Activated naive CD8-positive, alpha-beta T cell treated with anti-CD3 and anti-CD28 coated beads, Interleukin-2, amount 10 ng/mL, durations not matched to agents 7 days and 5 days (primary cell): ENCODE measurements at places on chromosomes 11 and 22. TPM values are rescaled to one million over a fixed set of nuclear protein-coding genes. Genes with fewer than 3 reads are reported as not detected.

DNA sequence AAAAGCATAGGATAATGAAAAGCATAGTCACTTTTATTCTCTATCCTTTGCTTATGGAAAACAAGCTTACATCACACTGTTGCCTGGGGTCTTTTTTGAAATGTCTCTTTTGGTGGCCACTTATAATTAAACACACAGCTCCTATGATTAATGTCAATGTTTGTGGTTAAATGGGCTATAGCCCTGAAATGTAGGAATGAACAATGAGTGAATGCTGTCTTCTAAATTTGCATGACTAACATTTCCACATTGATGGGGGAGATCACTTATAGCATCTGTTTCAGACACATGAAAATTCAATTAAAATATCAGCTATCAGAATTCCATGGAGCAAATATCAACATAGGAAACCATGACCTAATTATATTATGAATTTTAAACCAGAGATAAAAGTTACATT, 171.4 kb upstream of the FAT3 start:
- no peaks in the 10 kb centered on the region for H3K4me1 ChIP-seq
- no peaks in the 10 kb centered on the region for H3K36me3 ChIP-seq
- H3K27ac ChIP-seq: no peak overlapping the region
- H3K4me3 ChIP-seq: no peak overlapping the region

DNA sequence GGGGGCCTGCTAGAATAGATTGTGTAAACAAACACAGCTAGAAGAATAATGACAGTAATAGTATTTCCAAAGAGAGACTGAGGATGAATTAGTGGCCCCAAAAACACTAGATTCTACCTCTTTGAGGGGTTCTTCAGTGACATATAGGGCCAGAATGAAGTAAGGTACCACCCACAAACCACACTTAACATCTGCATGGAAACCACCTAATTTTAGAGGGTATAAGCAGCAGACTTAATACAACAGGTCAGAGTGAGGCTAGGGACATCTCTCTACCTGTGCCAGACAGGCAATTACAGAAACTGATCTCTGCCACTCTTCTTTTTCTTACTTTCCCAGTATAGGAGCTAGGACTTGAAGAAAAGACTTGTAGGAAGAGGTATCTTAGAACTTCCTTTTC, 20.1 kb downstream of the ELP4 start:
- H3K4me1 ChIP-seq: peaks cover 2% of the 10 kb centered on the region
- H3K4me3 ChIP-seq: no peak overlapping the region
- H3K27me3 ChIP-seq: no peaks in the 10 kb centered on the region

DNA sequence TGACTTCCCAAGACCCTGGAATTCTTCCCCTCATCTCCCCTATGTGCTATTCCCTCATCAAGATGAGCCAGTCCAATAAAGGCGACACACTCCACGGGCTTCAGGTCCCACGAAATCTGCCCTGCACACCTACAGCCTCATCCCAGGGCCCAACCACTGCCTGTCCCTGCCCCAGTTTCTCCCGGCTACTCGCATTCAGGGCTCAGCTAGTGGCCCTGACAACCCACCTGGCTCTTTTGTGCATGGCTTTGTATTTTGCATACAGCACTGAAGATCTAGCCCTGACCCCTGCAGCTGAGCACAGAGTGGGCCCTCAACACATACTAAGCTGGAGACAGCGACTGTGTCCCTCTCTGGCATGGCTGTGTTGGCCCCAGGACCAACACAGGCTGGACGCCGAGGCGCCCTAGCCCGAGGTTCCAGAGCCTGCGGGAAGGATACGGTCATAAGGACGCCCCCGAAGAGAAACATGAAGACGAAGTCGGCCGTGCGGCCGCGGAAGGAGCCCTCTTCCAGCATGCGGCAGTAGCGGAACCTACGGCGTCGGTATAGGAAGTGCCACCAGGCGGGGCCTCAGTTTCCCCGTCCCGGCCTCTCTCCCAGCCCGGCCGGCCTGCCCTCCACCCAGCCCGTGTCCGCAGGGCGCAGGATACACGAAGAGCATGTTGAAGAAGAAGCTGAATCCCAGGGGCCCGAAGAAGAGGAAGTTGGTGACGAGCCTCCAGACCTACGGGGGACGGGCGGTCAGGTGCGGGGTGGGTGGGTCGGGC, 710 bp downstream of the DERL3 start:
- peaks cover 9% of the 10 kb centered on the region for H3K27me3 ChIP-seq
- peaks cover 21% of the 10 kb centered on the region for H3K4me1 ChIP-seq
- peak overlapping the region; percentile 91 for H3K4me3 ChIP-seq
- H3K36me3 ChIP-seq: peaks cover 6% of the 10 kb centered on the region

DNA sequence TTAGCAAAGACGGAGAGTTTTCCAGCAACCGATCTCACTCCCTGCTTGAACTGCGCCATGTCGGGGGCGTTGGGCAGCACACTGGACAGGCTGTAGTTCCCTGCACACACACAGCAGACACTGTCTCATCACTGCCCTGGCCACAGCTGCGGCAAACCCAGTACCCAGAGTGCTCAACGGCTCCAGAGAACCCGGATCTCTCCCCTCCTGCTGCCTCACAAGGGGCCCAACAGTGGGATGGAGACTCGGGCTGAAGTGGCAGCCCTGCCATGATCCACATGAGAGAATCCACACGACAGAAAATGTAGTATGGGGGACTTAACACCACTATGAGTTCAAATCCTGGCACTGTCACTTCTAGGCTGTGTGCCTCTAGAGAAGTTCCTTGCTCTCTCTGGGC, 58.0 kb downstream of the ARFGAP3 start:
- no peak for DNase-seq
- no peak overlapping the region for H3K4me3 ChIP-seq
- no peak overlapping the region for H3K27ac ChIP-seq
- H3K27me3 ChIP-seq: no peaks in the 10 kb centered on the region
- H3K4me1 ChIP-seq: no peaks in the 10 kb centered on the region
- H3K36me3 ChIP-seq: peaks cover 7% of the 10 kb centered on the region

SCUBE2 gene
- total RNA-seq: not detected

- H3K27me3 ChIP-seq: peaks cover 45% of the 10 kb centered on the region
- no peak overlapping the region for H3K27ac ChIP-seq
- peaks cover 18% of the 10 kb centered on the region for H3K4me1 ChIP-seq
- H3K4me3 ChIP-seq: no peak overlapping the region
- peak; percentile 24 for DNase-seq
Measured at GRCh38 chr11:72238492-72239312, 5.3 kb downstream of the PHOX2A start.

LRFN4 gene
- 16.4 TPM for total RNA-seq

GRCh38 chr11:44437122-44437521, 127.2 kb upstream of the ALX4 start:
- no peaks in the 10 kb centered on the region for H3K36me3 ChIP-seq
- no peak for DNase-seq

DNA sequence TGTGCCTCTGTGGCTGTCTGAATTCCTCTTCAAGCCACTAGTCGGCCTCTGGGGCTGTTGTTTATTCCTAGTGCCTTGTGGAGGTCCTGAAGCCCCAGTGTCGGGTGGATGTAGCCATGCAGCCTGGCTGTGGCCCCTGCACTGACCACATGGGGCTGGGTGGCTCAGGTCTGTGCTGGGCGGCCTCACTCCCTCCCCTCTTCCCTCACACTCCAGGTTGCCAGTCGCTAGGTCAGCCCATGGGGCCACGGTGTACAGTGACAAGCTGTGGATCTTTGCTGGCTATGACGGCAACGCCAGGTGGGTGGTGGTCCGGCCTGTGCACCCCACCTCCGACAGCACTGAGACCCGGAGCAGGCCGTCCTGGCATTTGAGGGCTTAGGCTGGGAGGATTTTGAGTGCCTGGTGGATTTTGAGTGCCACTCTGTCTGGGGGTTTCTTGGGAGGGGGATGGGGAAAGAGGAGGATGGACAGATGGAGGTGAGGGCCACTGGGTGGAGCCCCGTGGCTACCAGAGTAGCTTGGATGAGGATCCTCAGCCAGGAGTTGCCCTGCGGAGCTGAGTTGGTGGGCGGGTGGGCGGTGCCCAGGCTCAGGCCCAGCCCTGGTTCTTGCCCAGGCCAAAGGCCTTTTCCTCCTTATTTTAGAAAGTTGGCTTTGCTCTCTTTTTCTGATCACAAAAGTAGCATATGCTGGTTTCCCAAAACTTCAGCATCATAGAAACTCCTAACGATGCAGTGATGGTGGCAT, 6.7 kb downstream of the LZTR1 start:
- H3K27ac ChIP-seq: no peak overlapping the region
- peaks cover 5% of the 10 kb centered on the region for H3K36me3 ChIP-seq
- no peak overlapping the region for H3K4me3 ChIP-seq

DEUP1 gene
- total RNA-seq: not detected

DNA sequence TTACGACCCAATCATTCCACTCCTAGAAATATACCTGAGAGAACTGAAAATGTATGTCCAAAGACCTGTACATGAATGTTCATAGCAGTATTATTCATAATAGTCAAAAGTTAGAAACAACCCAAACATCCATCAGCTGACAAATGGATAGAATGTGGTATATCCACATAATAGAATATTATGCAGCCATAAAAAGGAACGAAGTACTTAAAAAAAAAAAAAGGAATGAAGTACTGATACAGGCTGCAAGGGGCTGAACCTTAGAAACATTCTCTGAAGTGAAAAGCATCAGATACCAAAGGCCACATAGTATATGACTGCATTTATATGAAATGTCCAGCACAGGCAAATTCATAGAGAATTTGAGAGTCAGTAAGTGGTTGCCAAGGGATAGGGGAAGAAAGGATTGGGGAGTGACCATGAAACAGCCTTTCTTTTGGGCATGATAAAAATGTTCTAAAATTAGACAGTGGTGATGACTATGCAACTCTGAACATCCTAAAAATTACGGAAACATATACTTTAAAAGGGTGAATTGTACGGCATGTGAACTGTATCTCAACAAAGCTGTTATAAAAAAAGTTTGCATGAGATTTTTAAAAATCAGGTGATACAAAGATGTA, 1.8 kb downstream of the TPST2 start:
- DNase-seq: no peak
- no peaks in the 10 kb centered on the region for H3K27me3 ChIP-seq
- peak overlapping the region; percentile 57 for H3K27ac ChIP-seq
- H3K36me3 ChIP-seq: peaks cover 10% of the 10 kb centered on the region
- peaks cover 66% of the 10 kb centered on the region for H3K4me1 ChIP-seq

DNA sequence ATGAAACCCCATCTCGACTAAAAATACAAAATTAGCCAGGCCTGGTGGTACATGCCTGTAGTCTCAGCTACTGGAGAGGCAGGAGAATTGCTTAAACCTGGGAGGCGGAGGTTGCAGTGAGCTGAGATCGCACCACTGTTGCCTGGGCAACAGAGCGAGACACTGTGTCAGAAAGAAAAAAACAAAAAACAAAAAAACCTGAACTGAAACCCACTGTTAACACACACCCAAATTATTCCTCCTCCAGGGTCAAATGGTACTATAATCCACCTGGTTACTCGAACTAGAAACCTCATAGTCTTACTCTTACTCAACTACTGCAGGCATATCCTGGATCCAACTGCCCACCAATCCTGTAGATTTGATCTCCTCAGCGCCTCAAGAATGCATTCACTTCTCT, 35.5 kb downstream of the USP28 start:
- no peaks in the 10 kb centered on the region for H3K27me3 ChIP-seq
- peaks cover 12% of the 10 kb centered on the region for H3K4me1 ChIP-seq
- H3K27ac ChIP-seq: no peak overlapping the region
- peaks cover 27% of the 10 kb centered on the region for H3K36me3 ChIP-seq
- no peak overlapping the region for H3K4me3 ChIP-seq

DNA sequence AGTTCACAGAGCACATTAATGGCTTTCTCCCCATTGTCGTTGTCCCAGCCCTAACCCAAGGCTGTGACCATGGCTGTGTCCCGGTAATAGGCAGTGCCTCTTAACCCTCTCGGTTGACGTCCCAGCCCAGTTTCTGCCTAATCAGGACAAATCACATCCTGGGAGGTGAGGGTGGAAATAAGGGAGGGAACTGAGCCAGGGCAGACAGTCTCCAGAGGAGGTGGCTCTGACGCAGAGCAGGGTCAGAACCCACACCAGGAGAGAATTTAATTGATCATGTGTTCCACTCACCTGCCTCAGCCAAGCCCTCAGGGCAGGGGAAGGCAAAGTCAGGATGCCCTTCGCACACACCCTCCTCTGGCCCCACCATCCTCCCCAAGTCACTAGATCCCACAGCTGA, 17.0 kb downstream of the SLC43A1 start:
- no peak overlapping the region for H3K27ac ChIP-seq
- H3K4me3 ChIP-seq: no peak overlapping the region
- H3K36me3 ChIP-seq: peaks cover 17% of the 10 kb centered on the region
- H3K27me3 ChIP-seq: no peaks in the 10 kb centered on the region
- no peak for DNase-seq

KCTD14 gene
- 0.22 TPM for total RNA-seq

NOX4 gene
- not detected for total RNA-seq

- peaks cover 15% of the 10 kb centered on the region for H3K4me1 ChIP-seq
- peaks cover 2% of the 10 kb centered on the region for H3K27me3 ChIP-seq
- H3K36me3 ChIP-seq: no peaks in the 10 kb centered on the region
- H3K4me3 ChIP-seq: no peak overlapping the region
Measured at GRCh38 chr11:60831501-60832079, 10.3 kb upstream of the CCDC86 start.

GRCh38 chr22:47457021-47457420, 694.6 kb downstream of the TBC1D22A start:
- H3K4me1 ChIP-seq: no peaks in the 10 kb centered on the region
- no peaks in the 10 kb centered on the region for H3K36me3 ChIP-seq
- H3K4me3 ChIP-seq: no peak overlapping the region
- no peak overlapping the region for H3K27ac ChIP-seq

LSP1 gene
- 453 TPM for total RNA-seq

- no peak overlapping the region for H3K4me3 ChIP-seq
- H3K4me1 ChIP-seq: no peaks in the 10 kb centered on the region
- DNase-seq: no peak
Measured at GRCh38 chr11:37141707-37142106, 543.7 kb upstream of the RAG2 start.

DNA sequence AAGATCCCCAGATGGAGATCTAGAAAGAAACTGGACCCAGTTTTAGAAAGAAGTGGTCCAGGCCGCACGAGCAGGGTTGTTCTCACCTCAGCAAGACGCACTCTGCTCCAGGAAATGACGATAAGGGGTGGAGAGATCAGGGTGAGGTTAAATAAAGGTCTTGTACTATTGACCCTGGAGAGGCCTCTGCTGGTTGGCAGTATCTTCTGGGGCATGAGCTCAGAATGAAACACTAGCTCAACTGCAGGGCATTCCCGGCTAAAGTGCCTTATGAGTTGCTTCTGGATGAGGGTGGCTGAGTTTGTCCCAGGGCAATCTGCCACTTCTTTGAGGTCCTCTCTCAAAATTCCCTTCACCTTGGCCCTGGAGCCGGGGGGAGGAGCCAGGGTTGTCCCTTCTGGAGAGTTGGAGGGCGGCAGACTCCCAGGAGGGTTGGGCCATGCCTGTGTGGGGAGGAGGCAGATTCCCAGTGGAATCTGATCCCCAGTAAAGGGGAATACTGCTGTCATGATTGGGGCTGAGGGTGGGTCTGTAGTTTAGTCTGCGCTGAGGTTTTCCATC, 10.9 kb downstream of the USP2 start:
- peaks cover 11% of the 10 kb centered on the region for H3K4me1 ChIP-seq
- no peak overlapping the region for H3K4me3 ChIP-seq
- peaks cover 25% of the 10 kb centered on the region for H3K27me3 ChIP-seq
- no peak for DNase-seq
- no peaks in the 10 kb centered on the region for H3K36me3 ChIP-seq
- H3K27ac ChIP-seq: no peak overlapping the region

- DNase-seq: no peak
- H3K27ac ChIP-seq: no peak overlapping the region
- no peak overlapping the region for H3K4me3 ChIP-seq
- peaks cover under 1% of the 10 kb centered on the region for H3K27me3 ChIP-seq
Measured at GRCh38 chr11:63337070-63337469, 32.5 kb upstream of the SLC22A9 start.

GRCh38 chr11:14544611-14545010, 24.4 kb upstream of the PSMA1 start:
- H3K27me3 ChIP-seq: no peaks in the 10 kb centered on the region
- H3K4me1 ChIP-seq: peaks cover 31% of the 10 kb centered on the region
- DNase-seq: no peak
- peak overlapping the region; percentile 67 for H3K27ac ChIP-seq
- peak overlapping the region; percentile 20 for H3K4me3 ChIP-seq
